ENCODE measurements at places on chromosomes 12 and 14. TPM values are rescaled to one million over a fixed set of nuclear protein-coding genes. Genes with fewer than 3 reads are reported as not detected.

The SLC38A4 gene
- total RNA-seq: 0.03 TPM

The MAP3K12 gene
- 32.8 TPM for total RNA-seq

The SIRT4 gene
- 2.9 TPM for total RNA-seq

The CIROP gene
- not detected for total RNA-seq

The MDM1 gene
- total RNA-seq: 6.5 TPM

The TSHR gene
- total RNA-seq: not detected

Measured in G401 (cell line).